ENCODE measurements at places on chromosomes 5 and 9.
A peak's percentile ranks its signal among the peaks of the same experiment; 100 is the strongest.

GRCh38 chr9:4344946-4345345 lies 45.1 kb upstream of the GLIS3 start:
- no peak for DNase-seq

GRCh38 chr5:86679529-86679928 lies 61.8 kb downstream of the COX7C start:
- DNase-seq, result peak; percentile 86

- peak; percentile 65 for DNase-seq
Measured at GRCh38 chr5:28580616-28581015, 1542.2 kb upstream of the CDH9 start.

DNA sequence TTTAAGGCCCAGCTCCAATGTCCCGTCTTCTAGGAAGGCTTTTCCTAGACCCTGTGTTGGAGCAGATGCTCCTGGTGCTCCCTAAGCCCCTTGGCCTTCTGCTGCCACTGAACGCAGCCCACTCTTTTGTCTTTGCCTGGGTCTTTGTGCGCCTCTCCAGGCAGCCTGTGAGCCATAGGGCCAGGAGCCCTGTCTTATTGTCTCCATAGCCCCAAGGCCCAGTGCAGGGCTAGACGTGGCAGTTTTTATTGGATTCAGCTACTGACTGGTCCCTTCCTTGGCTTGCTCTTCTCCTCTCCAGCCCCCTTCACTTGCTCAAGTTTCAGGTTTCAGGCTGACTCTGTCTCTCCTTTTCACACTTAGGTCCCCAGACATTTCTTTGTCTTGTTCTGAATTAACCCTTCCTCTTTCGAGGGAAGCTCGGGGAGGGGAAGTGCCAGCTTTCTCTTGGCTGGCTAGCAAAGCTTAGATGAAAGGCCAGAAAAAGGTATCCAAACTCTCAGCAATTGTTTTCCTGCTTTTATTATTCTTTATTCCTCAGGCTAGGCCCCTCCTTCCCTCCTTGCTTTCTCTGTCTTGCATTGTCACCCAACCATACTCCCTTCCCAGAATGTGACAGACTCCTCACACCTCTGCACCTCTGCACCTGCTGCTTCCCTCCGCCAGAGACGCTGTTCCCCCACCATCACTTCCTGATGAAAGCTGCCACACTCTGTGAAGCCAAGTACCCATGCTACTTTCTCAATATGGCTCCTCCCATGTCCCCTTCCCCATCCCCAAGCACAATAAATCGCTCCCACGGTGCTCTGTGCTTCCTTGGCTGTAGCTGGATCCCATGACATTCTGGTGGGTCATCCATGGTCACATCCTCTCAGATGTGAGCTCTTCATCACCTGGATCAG lies 101.6 kb upstream of the CPEB4 start:
- no peak for DNase-seq

GRCh38 chr5:58800861-58801540 lies 218.1 kb downstream of the RAB3C start:
- DNase-seq, result no peak

DNA sequence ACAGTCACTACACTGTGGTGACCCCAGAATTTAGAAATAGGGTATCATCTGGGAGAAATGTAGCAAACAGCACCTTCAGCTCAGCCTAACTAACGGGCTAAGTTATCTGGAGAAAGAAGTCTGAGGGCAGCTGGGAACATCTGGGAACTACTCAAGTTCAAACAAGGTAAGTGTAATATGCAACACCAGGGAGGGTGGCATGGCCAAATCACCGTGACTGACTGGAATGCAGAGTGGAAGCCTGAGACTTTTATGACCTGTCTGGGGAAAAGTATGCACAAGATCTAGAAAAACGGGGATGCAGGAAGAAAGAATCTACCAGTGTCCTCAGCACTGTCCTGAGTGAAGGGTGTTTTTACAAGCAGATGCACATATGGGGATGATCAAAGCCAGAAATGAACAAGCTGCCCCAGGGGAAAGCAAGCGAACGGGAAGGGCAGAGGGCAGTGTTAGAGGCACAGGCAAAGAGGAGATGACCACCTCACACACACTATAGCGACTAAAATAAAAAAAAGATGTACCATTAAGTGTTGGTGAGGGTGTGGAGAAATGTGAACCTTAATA lies 59.9 kb downstream of the SERINC5 start:
- DNase-seq, result no peak

GRCh38 chr9:135332979-135333748 lies 146.4 kb upstream of the PPP1R26 start:
- DNase-seq, result no peak

DNA sequence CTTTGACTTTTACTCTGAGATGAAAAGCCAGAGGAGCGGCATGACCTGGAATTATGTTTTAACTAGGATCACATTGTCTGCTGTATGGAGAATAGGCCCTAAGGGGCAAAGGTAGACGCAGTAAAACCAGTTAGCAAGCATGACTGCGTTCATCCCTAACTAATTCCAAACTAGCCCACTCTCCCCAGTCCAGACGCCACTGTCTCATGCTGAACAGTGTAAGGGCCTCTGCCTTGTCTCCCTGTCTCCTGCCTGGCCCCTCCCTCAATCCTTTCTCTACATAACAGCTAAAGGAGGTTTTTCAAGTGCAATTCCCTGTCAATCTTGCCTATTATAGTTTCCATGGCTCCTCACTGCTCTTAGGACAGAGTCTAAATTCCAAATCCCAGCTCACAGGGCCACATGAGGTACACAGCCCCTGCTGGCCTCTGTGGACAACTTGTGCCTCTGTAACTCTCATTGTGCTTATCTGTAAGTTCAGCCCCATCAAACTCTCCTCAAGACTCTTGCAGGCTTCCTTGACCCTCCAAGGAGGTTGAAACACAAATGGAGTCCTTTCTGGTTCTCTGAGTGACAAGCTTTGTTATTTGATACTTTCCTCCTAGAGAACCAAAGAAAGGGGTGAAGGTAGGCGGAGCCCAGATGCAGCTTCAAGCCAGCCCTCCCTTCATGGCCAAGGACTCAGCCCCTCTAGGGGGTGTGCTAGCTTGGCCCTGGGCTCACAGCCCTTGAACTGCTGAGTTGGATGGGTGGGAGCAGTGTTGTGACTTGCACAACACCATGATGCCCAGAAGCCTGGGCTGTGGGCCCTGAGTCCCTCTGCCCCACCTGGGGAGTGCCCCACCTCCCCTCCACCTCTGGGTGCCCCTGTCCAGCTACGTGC lies 16.0 kb upstream of the SLC22A4 start:
- DNase-seq, result no peak

Measured in non-pigmented ciliary epithelial cell (primary cell).